Tracheal epithelial cell (primary cell): ENCODE measurements at places on chromosomes 5 and 9. TPM values are rescaled to one million over a fixed set of nuclear protein-coding genes. Genes with fewer than 3 reads are reported as not detected.

Gene MAP1B
- total RNA-seq, result 5.8 and 53.7 TPM in 2 replicates

Gene DDX4
- not detected in 2 replicates for total RNA-seq

Gene SMIM15
- 60.2 and 69.9 TPM in 2 replicates for total RNA-seq

Gene HAVCR1
- total RNA-seq, result 55.2 TPM in 1 of 2 replicates, not detected in the other

Gene GAPT
- total RNA-seq, result not detected in 2 replicates

Gene DEPDC1B
- total RNA-seq, result 2.1 and 4.6 TPM in 2 replicates

Gene PTCH1
- 0.48 and 2.8 TPM in 2 replicates for total RNA-seq

Gene TMEM171
- total RNA-seq, result 2.2 TPM in 1 of 2 replicates, not detected in the other

Gene PCDHB9
- under 0.01 TPM in 1 of 2 replicates, not detected in the other for total RNA-seq

Gene HTR4
- not detected in 2 replicates for total RNA-seq

Gene LURAP1L
- 22.4 and 29.2 TPM in 2 replicates for total RNA-seq

Gene SLC25A48
- total RNA-seq, result not detected in 2 replicates

Gene PRDM9
- under 0.01 TPM in 1 of 2 replicates, not detected in the other for total RNA-seq

Gene TMEFF1
- 0.21 and 1.7 TPM in 2 replicates for total RNA-seq

Gene TMEM267
- 18.3 and 23.2 TPM in 2 replicates for total RNA-seq

Gene SLCO6A1
- total RNA-seq, result not detected in 2 replicates

Gene MZB1
- 0.21 and 0.24 TPM in 2 replicates for total RNA-seq
